ENCODE measurements at places on chromosomes 3 and 15. TPM values are rescaled to one million over a fixed set of nuclear protein-coding genes. Genes with fewer than 3 reads are reported as not detected.

Gene C15orf39
- total RNA-seq, result 117 TPM

Gene MAGI1
- total RNA-seq, result 0.49 TPM

Gene ALDH1A2
- not detected for total RNA-seq

Gene CD86
- total RNA-seq, result 5.4 TPM

Gene SOX14
- not detected for total RNA-seq

Gene ITIH3
- total RNA-seq, result not detected

Gene DNAH12
- 0.20 TPM for total RNA-seq

Gene VGLL3
- total RNA-seq, result not detected

Gene TUSC7
- total RNA-seq, result not detected
